ENCODE measurements at places on chromosomes 12 and 14. TPM values are rescaled to one million over a fixed set of nuclear protein-coding genes. Genes with fewer than 3 reads are reported as not detected.

The SYNE3 gene
- total RNA-seq: 38.0 TPM

The SLC25A47 gene
- not detected for total RNA-seq

The CCDC175 gene
- total RNA-seq: not detected

DNA sequence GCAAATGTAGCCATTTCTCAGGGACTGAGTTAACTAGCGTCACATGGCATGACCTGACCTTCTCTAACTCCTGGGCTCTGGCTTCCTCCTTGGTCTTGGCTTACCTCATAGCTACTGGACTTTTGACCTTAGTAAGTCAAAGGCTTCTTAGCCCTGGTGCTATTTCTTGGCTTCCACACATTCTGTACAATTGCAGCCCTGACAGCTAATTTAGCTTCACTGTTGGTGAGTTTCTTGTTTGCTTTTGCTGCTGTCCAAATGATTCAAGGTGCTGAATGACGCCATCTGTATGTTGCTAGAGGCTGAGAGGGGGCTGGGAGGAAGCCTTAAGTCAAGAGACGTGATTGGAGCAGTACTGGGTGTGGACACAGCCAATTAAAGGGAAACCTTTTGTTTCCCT, 202.7 kb downstream of the PRKD1 start:
- DNase-seq: no peak

DNA sequence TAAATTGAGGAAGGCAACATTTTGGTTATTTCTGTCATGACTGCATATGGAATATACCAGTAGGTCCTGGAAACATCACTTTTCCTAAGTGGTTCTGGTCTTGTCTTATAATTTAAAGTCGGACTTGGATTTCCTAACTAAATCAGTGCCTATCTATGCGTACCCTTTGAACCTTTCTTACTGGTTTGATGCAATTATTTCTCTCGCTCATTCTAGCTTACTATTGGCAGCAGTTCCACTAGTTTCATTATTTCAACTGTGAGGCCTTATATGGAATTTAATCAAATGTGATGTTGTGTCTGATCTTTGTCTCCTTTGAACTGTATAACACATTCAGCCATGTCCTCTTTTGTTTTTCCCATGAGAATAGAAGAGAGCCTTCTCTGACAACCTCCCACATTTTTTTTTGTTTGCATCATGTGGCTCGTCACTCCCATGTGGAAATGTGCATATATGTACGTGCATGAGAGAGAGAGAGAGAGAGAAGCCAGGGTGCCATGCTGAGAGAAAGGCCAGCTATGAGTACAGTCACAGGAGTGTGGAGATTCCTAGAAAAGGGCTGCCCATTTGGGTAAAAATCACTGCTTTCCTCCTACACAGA, 48.0 kb downstream of the AKAP6 start:
- DNase-seq: no peak

- DNase-seq: no peak
Measured at GRCh38 chr12:77062846-77063461, 2.4 kb downstream of the E2F7 start.

DNA sequence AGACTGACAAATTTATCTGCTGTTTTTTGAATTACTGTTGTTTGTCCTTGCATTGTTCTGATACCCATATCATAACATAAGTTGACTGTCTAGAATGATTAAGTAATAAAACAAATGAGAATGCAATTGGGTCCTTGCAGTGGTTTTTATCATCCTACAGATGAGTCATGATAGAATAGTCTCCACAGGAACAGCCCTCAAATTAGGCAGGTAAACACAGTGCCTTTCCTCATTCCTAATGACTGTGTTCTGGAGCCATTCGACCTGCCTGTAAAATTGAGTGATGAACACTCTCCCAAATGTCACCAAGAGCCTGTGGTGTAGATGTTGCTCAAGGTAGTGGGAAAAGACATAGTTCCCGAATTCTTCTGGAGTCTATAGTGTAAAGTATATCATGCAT, 12.3 kb downstream of the NKX2-8 start:
- DNase-seq: no peak

DNA sequence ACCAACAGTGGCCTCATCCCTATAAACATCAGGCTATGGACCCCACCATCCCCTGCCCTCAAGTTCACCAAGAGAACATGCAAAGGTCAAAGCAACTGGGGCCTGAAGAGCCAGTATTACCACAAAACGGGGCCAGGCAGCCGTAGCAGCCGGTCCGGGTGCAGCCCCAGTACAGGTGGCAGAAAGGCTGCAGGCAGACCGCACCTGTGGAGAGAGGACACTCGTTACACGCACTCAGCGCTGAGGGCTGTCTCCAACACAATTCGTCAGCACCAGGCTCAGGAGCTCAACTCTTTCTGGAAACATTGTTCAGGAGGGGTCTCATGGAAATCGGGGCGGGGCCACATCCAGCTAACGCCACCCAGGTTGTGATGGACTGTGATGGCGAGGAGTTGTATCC, 19.9 kb upstream of the GOLGA3 start:
- DNase-seq: no peak

DNA sequence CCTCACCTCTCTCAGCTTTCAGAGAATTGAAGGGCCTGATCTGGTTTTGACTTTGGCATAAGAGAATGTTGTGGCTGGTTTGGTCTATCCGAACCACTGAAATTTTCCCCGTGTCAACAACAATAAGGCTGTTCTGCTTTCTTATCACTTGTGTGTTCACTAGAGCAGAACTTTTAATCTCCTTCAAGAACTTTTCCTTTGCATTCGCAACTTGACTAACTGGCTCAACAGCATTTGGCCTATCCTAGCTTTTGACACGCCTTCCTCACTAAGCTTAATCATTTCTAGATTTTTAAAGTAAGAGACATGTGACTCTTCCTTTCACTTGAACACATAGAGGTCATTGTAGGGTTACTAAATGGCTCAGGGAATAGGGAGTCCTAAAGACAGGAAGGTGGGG, 25.9 kb upstream of the EDDM3A start:
- no peak for DNase-seq
